ENCODE measurements at places on chromosomes 13 and 19.

DNA sequence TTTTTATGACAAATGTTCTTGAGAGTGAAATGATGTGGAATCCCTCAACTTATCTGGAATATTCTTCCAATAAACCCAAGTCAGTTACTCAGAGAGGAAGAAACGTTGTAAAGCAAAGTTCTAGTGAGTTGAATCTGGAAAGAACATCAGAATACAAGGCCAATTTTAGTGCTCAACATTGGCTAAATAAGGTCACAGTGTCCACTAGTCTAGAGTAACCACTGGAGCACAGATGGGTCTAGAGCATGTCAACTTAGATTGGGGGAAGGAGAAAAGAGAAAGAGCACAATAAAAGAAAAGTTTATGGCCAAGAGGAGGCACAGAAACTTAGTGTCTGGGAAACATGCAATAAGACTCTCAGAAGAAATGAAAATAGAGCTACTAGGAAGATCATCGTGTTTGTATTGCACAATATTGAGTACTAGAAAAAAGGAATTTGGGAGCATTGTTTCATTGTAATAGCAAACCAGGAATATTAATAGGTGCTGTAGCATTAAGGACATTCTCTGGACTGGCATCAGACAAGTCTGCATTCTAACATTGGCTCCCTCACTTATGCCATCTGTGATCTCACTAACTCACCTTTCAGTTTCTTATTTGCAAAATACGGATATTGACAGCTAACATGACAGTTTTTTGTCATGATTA lies 1318.5 kb downstream of the PCDH9 start:
- DNase-seq, result no peak

GRCh38 chr13:38358684-38359083 lies 9.0 kb downstream of the UFM1 start:
- DNase-seq, result no peak

DNA sequence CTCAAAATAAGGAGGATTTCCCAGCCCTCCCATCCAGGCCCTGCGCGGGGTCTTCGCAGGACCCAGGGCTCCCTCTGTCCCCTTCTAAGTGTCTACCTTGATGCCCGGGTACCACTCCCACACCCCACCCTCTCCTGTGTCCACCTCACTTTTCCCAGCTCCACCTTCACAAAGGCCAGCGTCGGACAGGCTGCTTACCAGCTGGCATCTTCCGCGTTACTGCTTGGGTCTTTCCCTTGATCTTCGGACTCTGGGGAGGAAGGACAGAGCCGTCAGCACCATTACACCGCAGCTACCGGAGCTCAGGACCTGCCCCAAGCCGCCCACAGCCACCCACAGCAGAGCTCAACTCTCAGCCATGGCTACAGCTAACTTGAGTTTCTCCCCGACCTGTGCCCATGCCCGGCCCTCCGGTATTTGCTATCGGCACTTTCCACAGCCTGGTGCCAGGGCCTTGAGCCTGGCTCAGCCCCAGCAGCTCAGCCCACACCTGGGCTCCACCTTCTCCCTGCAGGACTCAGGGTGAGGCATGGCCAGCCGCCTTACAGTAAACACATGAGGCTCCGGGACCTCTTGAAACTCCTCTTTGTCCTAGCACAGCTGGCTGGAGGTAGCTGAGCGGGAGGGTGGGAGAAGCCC lies 3.8 kb downstream of the C13orf46 start:
- DNase-seq, result no peak

DNA sequence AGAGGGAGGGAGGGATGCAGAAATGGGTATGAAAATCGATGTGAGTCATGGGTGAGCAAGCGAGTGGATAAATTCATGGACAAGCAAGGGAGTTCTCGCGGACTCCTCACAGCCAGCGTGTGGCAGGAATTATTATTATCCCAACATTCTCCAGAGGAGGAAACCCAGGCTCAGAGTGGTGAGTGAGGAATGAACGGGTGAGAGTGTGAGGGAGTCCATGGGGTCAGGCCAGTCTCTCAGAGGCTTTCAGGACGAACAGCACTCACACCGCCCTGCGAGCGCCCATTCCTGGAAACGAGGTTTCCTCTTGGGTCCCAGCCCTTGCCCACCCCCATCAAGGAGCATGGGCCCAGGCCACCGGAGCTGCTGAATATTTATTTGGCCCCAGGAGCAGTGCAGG lies 6.3 kb upstream of the DNAAF3 start:
- DNase-seq, result no peak

GRCh38 chr19:53875602-53876325 lies 6.2 kb upstream of the PRKCG start:
- no peak for DNase-seq

DNA sequence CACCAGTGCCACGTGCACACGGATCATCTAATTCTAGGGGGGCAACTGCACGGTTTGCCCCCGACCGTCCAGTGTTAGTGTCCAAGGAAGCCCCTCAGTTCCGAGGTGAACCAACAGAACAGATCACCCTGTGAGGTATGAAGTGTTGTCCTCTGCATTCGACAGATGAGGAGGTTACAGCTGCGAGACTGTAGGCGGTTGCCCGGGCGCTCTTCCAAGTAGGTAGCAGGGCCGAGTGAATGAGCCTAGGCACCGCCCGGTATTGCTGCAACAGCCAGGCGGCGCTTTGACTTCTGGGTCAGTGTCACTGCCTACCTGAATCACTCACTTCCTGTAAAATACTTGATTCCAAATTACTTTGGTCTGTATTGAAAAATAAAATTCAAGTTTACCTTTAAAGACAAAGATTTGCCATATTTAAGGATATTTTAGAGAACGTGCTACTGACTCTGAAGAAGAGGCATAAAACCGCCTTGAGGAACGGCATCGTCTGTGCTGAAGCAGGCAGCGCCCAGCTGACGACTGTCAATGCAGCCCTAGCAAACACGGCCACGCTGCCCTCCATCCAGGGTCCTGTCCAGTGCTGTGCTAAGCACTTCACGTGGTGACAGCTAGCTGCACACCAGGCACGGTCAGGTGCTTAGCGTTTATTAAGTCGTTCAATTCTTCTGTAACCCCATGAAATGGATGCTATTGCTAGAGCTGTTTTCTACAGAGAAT lies 19.3 kb upstream of the RASA3 start:
- DNase-seq, result no peak

GRCh38 chr13:106917024-106917571 lies 349.2 kb upstream of the ARGLU1 start:
- DNase-seq, result no peak

GRCh38 chr19:6699935-6700334 lies 20.5 kb downstream of the C3 start:
- DNase-seq, result no peak

DNA sequence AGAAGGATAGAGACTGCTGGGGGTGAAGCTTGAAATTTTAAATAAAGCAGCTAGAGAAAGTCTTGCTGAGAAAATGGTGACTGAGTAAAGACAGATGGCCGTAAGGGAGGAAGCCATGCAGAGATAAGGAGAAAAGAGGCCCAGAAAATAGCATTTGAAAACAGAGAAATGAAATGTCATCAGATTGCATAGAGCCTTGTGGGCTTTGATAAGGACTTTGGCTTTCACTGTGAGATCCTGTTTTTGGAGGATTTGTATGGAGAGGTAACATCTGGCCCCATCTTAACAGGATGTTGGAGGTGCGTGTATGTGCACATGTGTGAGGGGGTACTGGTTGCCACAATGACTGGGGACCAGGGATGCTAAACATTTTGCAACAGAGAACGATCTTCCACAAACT lies 19.5 kb upstream of the ATP8A2 start:
- DNase-seq, result no peak

Measured in stimulated activated CD4-positive, alpha-beta T cell treated with anti-CD3 and anti-CD28 coated beads, Interleukin-1b, Interleukin-23, amount 100 ng/mL, for 24 hours (primary cell).